Stomach (tissue), 19 donors: ENCODE measurements at places on chromosomes 2 and 18. TPM values are rescaled to one million over a fixed set of nuclear protein-coding genes. Genes with fewer than 3 reads are reported as not detected.
A peak's percentile ranks its signal among the peaks of the same experiment; 100 is the strongest.

Gene SPEG
- total RNA-seq = 72.8 TPM

Gene REG3A
- total RNA-seq = 9.8 TPM

DNA sequence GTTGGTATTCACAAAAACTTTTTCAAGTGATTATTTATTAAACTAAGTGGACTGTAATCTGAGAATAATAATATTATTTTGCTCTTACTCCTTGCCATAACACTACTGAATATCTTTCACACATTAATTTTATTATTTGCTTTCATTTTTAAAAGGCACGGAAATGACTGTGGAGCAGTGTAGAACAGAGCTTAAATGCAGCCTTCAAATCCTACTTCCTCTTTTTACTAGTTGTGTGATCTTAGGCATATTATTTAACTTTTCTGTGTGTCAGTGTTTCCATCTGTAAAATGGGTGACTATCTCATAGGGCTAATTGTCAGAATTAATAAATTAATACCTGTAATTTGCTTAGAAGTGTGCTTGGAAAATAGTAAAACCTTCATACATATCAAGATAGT, 55.5 kb upstream of the SLC8A1 start:
- no peak for DNase-seq
- no peak overlapping the region for H3K27ac ChIP-seq
- no peak overlapping the region for H3K4me3 ChIP-seq
- no peaks in the 10 kb centered on the region for H3K27me3 ChIP-seq
- H3K4me1 ChIP-seq = no peaks in the 10 kb centered on the region

DNA sequence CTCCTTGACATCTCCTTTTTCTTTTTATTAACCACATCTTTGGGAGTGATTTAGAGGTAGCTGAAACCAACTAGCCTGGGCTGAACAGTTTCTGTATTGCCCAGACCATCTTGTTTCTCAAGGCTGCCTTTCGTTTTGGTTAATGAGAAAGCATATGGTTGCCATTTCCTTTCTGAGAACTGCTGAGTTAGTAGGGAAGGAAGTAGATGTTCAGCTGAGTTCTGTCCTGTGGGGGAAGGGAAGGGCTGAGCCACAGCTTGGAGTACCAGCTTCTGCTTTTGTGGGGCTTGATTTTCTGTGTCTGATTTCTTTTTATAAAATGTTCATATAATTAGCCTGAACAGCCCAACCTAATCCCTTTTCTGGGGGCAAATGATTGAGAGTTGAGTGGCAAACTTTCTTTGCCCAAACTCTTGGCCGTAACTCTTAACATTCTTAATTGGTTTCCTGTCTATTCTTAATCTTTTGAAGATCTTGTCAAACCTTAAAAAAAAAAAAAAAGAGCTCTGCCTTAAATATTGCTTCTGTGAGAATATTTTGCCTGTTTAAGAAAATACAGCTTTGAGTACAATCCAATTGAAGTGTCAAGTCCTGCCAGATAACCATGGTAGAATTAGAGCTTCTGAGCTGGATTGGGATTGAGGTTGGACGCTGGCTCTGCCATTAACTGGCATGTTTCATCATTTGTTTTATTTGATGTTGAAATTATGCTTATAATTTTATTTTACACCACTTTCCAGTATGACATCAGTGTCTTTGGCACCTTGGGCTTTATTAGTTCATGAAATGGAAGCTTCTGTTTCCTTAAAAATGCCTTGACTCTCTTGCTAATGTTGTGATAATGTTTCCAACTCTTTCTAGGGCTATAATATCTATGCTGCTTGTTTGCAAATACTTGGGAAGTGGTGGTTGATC, 1.9 kb upstream of the NABP1 start:
- H3K36me3 ChIP-seq = no peaks in the 10 kb centered on the region
- H3K4me3 ChIP-seq = no peak overlapping the region
- peak overlapping the region; percentile 98 for H3K27ac ChIP-seq

Gene ME2
- total RNA-seq = 32.7 TPM

Gene SULT1C2
- total RNA-seq = 235 TPM

DNA sequence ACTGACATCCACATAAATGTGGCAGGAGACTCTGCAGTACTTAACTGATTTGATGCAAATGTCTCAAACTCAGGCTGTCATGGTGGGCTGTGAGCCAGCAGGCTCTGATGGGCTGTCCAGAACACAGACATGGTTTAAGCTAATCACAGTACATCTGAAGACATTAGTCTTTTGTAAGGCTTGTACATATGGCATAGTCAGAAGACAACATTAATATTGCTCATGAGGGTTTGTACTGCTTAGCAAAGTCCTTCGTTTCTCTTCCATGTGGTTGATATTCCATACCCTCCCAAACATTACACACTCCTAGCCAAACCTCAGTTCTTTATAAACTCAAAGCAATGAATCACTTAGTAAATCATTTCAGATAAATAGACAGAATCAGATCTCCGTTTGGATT, 330.6 kb downstream of the RND3 start:
- no peak overlapping the region for H3K4me3 ChIP-seq
- no peaks in the 10 kb centered on the region for H3K27me3 ChIP-seq
- H3K36me3 ChIP-seq = no peaks in the 10 kb centered on the region
- DNase-seq = no peak
- no peak overlapping the region for H3K27ac ChIP-seq
- no peaks in the 10 kb centered on the region for H3K4me1 ChIP-seq

GRCh38 chr2:164981217-164981990, 26.1 kb upstream of the SLC38A11 start:
- no peaks in the 10 kb centered on the region for H3K4me1 ChIP-seq
- H3K27me3 ChIP-seq = no peaks in the 10 kb centered on the region
- no peak for DNase-seq
- H3K27ac ChIP-seq = no peak overlapping the region
- H3K36me3 ChIP-seq = no peaks in the 10 kb centered on the region
- H3K4me3 ChIP-seq = no peak overlapping the region

DNA sequence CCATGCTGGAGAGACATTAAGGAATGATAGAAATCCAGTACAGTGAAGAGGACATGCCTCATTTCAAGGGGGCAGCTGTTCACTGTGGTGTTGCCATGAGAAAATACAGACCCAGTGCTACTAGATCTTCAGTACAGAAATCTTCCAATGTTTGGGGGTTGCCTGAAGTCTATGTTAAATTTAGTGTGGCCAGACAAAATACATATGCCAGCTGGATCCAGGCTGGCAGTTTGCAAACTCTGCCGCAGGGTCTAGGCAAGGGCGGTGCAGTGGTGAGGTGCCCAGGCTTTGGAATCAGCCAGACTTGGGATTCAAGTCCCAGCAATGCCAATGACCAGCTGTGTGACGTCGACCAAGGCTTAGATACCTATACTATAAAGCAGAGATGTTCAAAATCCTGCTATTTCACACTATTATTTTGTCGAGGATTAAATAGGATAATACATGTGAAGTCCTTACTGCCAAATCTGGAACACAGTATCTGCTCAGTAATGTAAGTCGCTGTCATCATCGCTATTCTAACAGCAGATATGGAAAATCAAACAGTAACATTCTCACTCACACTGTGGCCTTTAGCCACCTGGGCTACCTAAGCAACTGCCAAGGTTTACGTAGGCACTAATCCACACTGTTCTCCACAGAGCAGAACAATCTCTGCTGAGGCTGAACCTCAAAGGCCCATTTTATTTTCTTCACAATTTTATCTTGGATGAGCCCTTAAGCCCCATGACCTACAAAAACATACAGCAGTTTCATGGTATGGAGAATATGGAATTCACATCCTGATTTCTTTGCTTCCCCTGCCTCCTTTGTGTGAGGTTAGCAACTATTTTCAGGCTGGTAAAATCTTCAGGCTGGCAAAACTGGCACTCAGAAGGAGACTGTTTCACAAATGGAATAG, 5.9 kb upstream of the TMSB10 start:
- H3K36me3 ChIP-seq = no peaks in the 10 kb centered on the region
- no peaks in the 10 kb centered on the region for H3K27me3 ChIP-seq
- peaks cover 32% of the 10 kb centered on the region for H3K4me1 ChIP-seq
- no peak for DNase-seq
- H3K4me3 ChIP-seq = no peak overlapping the region
- peak overlapping the region; percentile 18 for H3K27ac ChIP-seq

- H3K36me3 ChIP-seq = peaks cover 63% of the 10 kb centered on the region
- no peak overlapping the region for H3K27ac ChIP-seq
Measured at GRCh38 chr2:24710806-24711205, 82.4 kb downstream of the PTRHD1 start.

Gene RGPD3
- total RNA-seq = not detected

- no peak for DNase-seq
- no peaks in the 10 kb centered on the region for H3K36me3 ChIP-seq
- H3K4me1 ChIP-seq = no peaks in the 10 kb centered on the region
- H3K27me3 ChIP-seq = no peaks in the 10 kb centered on the region
Measured at GRCh38 chr18:10401930-10402329, 52.5 kb upstream of the APCDD1 start.

- no peaks in the 10 kb centered on the region for H3K36me3 ChIP-seq
- H3K4me1 ChIP-seq = peaks cover 13% of the 10 kb centered on the region
- peak; percentile 14 for DNase-seq
- no peaks in the 10 kb centered on the region for H3K27me3 ChIP-seq
- no peak overlapping the region for H3K4me3 ChIP-seq
Measured at GRCh38 chr2:84686783-84687476, 170.6 kb downstream of the DNAH6 start.

Gene NCKAP5
- total RNA-seq = 8.0 TPM

Gene SPP2
- total RNA-seq = not detected

Gene CHRNG
- total RNA-seq = not detected

- no peak overlapping the region for H3K4me3 ChIP-seq
- peaks cover 24% of the 10 kb centered on the region for H3K27me3 ChIP-seq
- no peaks in the 10 kb centered on the region for H3K36me3 ChIP-seq
- H3K4me1 ChIP-seq = no peaks in the 10 kb centered on the region
- no peak overlapping the region for H3K27ac ChIP-seq
Measured at GRCh38 chr2:3664925-3665324, 6.9 kb downstream of the ALLC start.

DNA sequence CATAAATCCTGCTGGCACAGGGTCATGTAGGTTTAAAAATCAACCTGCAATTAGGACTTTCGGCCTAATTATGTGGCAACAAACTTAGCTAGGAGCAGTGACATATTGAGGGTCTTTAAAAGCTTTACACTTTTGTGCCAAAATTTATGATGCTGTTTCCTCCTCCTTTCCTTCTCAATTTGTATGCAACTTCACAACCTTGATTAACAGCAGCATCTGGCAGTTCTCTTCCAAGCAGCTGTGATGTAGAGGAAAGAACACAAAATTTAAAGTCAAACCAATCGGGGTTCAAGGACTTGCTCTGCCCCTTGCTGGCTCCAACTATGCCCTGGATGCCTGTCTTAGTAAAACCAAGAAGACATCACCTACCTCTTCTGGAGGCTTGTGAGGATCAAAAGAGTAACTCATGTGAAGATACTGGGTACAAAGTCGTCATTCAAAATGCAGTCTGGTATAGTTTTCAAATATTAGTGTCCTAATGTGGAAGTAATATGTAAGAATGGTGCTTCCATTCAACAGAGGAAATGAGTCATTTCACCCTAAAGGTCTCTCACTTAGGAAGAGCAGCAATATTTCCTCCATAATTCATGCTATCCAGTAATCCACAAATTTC, 94.7 kb downstream of the ANKRD44 start:
- H3K4me3 ChIP-seq = no peak overlapping the region
- no peaks in the 10 kb centered on the region for H3K36me3 ChIP-seq
- H3K27ac ChIP-seq = peak overlapping the region; percentile 55
- no peaks in the 10 kb centered on the region for H3K27me3 ChIP-seq
- DNase-seq = no peak

Gene MAL
- 15.8 TPM for total RNA-seq

- no peaks in the 10 kb centered on the region for H3K27me3 ChIP-seq
- H3K4me3 ChIP-seq = no peak overlapping the region
- H3K4me1 ChIP-seq = no peaks in the 10 kb centered on the region
- no peak for DNase-seq
Measured at GRCh38 chr2:241074065-241074818, 27.8 kb downstream of the MTERF4 start.

DNA sequence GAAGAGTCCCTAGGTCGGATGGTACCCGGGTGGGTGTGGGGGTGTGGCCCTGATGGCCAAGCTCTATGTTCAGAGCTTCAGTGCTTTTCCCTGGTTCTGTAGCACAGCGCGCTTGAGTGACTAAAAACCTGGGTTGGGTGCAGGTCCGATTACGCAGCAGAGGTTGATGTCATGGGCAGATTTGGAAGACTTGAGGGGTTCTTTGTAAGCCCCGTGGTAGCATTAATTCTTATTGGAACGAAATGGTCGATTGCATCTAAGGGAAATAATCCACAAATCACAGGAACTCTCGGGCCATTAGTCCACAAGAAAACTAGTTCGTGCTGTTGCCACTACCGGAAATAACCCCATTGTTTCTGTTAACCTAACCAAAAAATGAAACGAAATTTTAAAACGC, 9.0 kb downstream of the HOXD8 start:
- DNase-seq = no peak
- H3K36me3 ChIP-seq = no peaks in the 10 kb centered on the region
- no peak overlapping the region for H3K4me3 ChIP-seq

DNA sequence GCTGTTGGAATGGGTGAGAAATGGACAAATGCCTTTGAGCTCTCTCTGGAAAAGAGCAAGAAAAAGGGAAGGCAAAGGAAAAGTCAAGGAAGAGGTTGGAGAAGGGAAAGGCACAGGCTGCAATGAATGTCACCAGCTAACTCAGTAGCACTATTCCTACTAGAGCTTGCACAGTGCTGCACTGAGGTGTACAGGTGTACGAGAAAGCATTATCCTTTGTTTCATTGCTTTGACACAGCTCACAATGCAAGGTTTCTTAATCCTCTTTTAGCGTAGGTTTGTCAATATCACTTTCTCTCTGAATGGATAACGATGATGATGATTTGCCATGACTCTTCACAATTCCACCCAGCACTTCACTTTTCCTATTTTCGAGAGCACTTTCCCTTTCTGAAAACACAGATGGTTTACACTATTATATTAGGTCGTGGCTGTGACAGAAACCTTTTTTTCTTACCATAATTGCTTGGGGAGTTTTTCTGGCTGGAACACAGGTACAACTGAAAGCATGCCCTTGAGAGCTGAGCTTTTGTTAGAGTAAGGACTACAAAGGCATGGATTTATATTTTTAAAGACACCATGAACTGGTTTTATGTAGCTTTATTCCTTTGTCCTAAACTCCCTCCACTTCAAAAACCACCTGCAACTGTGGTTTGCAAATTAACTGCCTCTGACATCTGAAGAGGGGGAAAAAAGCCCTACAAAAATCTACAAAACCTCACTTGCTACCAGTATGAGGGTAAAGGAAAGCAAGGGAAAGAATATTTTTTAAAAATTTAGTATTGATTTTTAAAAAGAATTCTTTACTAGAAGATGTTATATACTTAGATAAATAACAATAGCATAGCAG, 265.5 kb downstream of the TGIF1 start:
- H3K4me1 ChIP-seq = peaks cover 18% of the 10 kb centered on the region
- no peak overlapping the region for H3K4me3 ChIP-seq
- H3K27me3 ChIP-seq = no peaks in the 10 kb centered on the region
- no peak for DNase-seq
- no peaks in the 10 kb centered on the region for H3K36me3 ChIP-seq

Gene CYTIP
- 30.7 TPM for total RNA-seq
